Activated CD8-positive, alpha-beta T cell treated with anti-CD3 and anti-CD28 coated beads for 36 hours (primary cell): ENCODE measurements at places on chromosomes 13 and 19. TPM values are rescaled to one million over a fixed set of nuclear protein-coding genes. Genes with fewer than 3 reads are reported as not detected.

CATSPERD gene
- total RNA-seq, result not detected

HPN gene
- 0.11 TPM for total RNA-seq

C19orf81 gene
- 1.5 TPM for total RNA-seq

ZNF844 gene
- 2.6 TPM for total RNA-seq

TEKTIP1 gene
- 1.6 TPM for total RNA-seq

ZNF284 gene
- 1.9 TPM for total RNA-seq

RAB3A gene
- 11.3 TPM for total RNA-seq

SULT2B1 gene
- total RNA-seq, result not detected

ZNF224 gene
- total RNA-seq, result 13.3 TPM
